Endothelial cell of umbilical vein (primary cell): ENCODE measurements at places on chromosomes 4 and X.

DNA sequence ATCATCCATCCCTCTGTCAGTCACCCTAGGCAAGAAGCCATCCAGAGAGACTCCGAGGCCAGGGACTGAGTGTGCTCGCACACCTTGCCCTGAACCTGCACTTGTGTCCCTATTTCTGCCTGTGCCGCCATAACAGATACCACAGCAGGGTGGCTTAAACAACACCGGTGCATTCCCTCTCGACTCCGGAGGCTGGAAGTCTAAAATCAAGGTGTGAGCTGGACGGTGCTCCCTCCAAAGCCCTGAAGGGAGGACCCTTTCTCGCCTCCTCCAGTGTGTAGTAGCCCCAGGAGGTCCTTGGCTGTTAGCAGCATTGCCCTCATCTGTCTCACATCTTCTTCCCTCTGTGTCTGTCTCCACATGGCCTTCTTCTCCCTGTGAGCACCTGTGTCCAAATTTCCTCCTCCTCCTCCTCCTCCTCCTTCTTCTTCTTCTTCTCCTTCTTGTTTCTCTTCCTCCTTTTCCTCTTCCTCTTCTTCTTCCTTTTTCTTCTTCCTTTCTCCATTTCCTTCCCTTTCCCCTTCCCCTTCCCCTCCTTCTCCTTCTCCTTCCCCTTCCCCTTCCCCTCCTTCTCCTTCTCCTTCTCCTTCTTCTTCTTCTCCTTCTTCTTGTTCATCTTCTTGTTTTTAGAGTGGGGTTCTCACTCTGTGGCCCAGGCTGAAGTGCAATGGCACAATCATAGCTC, 98.1 kb upstream of the ENPP6 start:
- H3K36me3 ChIP-seq = no peaks in the 10 kb centered on the region
- H3K27me3 ChIP-seq = peaks cover 1% of the 10 kb centered on the region
- no peak for DNase-seq
- no peaks in the 10 kb centered on the region for H3K4me1 ChIP-seq

DNA sequence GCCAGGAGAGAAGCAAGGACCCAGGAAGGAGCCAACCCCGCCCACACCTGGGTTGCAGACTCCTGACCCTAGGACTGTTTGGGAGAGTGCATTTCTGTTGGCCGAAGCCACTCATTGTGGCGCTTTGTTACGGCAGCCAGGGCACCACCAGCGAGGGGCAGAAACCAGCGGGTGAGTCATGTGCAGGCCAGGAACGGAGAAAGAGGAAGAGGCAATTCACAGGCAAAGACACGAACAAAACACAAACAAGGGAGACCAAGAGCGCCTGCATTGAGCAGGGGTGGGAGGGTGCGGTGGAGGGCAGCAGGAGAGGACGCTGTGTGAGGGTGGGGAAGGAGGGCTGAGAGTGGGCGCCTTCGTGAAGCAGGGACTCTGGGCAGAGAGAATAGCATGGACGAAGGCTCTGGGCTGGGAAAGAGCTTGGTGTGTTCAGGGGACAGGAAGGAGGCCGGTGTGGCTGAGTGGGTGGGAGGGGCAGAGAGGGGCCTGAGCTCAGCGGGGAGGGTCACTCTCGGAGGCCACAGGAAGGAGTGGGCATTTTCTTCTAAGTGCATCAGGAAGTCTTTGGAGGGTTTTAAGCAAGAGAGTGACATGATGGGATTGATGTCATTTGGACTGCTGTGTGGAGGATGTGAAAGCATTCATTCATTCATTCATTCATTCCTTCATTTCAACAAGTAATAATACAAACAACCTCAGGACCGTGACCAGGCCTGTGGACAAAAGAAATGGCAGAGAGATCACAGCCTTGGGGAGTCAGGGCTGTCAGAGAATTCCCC, 12.2 kb upstream of the WFS1 start:
- peaks cover 2% of the 10 kb centered on the region for H3K4me1 ChIP-seq
- H3K27me3 ChIP-seq = no peaks in the 10 kb centered on the region
- H3K27ac ChIP-seq = no peak overlapping the region
- peak; percentile 50 for DNase-seq
- H3K36me3 ChIP-seq = no peaks in the 10 kb centered on the region

- no peak overlapping the region for H3K27ac ChIP-seq
- no peak for DNase-seq
- peaks cover 40% of the 10 kb centered on the region for H3K4me1 ChIP-seq
- no peaks in the 10 kb centered on the region for H3K27me3 ChIP-seq
Measured at GRCh38 chr4:5756271-5756670, 45.3 kb downstream of the EVC start.

DNA sequence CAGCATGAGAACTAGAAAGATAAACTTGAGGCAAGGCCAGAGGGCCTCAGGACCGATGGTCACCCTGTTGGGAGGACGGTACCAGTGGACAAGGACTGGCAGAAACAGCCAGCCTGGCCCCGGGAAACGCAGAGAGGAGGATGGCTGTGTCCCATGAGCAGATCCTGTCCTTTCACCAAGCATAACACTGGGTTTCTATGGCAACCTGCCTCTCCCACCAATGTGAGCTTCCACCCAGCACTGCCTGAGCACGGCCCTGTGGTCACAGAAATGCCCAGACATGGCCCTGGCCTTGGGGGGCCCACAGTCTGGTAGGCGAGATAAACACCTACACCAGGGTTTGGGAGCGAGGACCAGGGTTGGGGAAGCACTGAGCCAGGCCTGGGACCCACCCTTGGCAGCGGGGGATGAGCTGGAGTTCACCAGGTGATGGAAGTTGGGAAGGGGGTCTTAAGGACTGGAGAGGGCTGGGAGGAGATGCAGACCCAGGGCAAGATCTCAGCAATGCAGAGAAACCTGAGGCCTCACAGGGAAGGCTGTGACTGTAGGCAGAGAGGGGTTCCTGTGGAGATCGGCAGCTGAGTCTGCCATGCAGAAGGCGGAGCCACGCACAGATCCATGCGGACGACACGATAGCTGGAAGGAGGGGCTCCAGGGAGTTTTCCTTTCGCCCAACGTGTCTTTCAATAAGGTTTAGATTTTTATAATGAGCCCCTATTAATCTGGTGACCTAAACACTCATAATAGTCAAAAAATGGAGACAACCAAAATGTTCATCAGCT, 32.7 kb upstream of the CRMP1 start:
- no peaks in the 10 kb centered on the region for H3K27me3 ChIP-seq
- no peaks in the 10 kb centered on the region for H3K4me1 ChIP-seq
- no peak for DNase-seq
- no peak overlapping the region for H3K4me3 ChIP-seq
- no peaks in the 10 kb centered on the region for H3K36me3 ChIP-seq

DNA sequence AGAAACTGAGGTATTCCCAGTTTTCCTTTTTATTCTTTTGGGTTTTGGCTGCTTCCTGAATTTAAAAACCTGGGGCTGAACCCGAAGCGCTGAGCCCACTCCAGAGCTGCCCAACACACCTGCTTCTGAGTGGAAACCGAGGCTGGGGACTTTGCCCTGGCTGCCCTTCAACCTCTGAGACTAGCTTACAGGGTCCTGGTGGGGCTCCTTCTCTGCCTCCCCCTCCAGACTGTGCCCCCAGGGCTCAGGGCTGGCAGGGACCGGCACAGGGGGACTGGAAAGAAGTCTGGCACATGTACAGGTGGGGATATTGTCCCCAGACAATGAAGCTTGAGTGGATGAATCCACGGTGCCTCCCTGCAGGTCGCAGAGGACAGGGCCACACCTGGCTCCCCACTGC, 240.4 kb upstream of the PSAPL1 start:
- H3K4me1 ChIP-seq = no peaks in the 10 kb centered on the region
- H3K27ac ChIP-seq = no peak overlapping the region
- H3K36me3 ChIP-seq = no peaks in the 10 kb centered on the region

GRCh38 chr4:143346206-143346605, 9.5 kb downstream of the GAB1 start:
- no peaks in the 10 kb centered on the region for H3K4me1 ChIP-seq
- no peak for DNase-seq
- H3K36me3 ChIP-seq = no peaks in the 10 kb centered on the region
- H3K4me3 ChIP-seq = no peak overlapping the region
- H3K27me3 ChIP-seq = no peaks in the 10 kb centered on the region

GRCh38 chr4:80367737-80368136, 32.2 kb downstream of the CFAP299 start:
- no peaks in the 10 kb centered on the region for H3K27me3 ChIP-seq
- no peak overlapping the region for H3K27ac ChIP-seq
- no peaks in the 10 kb centered on the region for H3K4me1 ChIP-seq
- H3K36me3 ChIP-seq = no peaks in the 10 kb centered on the region
- no peak for DNase-seq
